Activated CD4-positive, alpha-beta T cell treated with anti-CD3 and anti-CD28 coated beads, Interleukin-2, Interleukin-6, amounts not matched to agents 100 ng/mL and 50 ng/mL, durations not matched to agents 16 hours and 8 hours (primary cell): ENCODE measurements at places on chromosomes 11 and 22.

DNA sequence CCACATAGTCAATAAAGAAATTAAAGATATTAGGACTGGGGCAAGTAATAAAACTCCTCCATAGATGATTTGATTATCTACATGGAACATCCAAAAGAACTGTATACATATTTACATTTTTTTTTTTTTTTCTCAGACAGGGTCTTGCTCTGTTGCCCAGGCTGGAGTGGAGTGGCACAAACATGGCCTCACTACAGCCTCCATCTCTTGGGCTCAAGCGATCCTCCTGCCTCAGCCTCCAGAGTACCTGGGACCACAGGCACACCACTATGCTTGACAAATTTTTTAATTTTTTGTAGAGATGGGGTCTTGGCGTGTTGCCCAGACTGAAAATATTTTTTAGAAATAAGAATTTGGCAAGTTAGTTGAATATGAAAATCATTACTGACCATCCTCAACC is 24.7 kb downstream of the REXO2 start:
- DNase-seq: no peak

- peak; percentile 70 for DNase-seq
These were observed at the start of gene PGAP2 for GRCh38 chr11:3807909-3808860. TSS of gene PGAP2 (plus strand) at chr11:3808560. CDS start at chr11:3811260, 2,700 bp downstream.

GRCh38 chr11:93392867-93393266 is 62.3 kb downstream of the DEUP1 start:
- DNase-seq: no peak

GRCh38 chr11:62553080-62553838 is 6.7 kb upstream of the AHNAK start:
- DNase-seq: peak; percentile 67

- DNase-seq: no peak
These were observed 83.7 kb downstream of the IGLL1 start for GRCh38 chr22:23496445-23496833.

DNA sequence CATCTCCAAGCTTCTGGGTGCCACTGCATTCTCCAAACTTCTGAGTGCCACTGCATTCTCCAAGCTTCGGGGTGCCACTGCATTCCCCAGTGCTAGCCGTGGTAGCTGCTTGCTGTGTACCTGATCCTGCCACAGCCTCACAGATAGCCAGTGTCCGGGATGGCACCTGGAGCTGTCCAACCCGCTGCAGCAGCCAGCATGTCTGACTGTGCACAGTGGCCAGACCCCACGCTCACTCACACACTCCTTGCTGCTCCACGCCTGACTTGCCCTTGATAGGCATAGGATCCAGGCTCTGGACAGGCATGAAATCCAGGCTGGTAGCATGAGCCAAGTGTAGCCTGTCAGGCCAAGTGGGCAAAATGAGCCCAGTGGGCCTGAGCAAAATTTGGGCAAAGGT is 465.0 kb downstream of the GUCY1A2 start:
- DNase-seq: no peak

- no peak for DNase-seq
These were observed 140.3 kb upstream of the RAG2 start for GRCh38 chr11:36738292-36738861.

- no peak for DNase-seq
These were observed 66.6 kb upstream of the MPPED2 start for GRCh38 chr11:30652801-30653200.

DNA sequence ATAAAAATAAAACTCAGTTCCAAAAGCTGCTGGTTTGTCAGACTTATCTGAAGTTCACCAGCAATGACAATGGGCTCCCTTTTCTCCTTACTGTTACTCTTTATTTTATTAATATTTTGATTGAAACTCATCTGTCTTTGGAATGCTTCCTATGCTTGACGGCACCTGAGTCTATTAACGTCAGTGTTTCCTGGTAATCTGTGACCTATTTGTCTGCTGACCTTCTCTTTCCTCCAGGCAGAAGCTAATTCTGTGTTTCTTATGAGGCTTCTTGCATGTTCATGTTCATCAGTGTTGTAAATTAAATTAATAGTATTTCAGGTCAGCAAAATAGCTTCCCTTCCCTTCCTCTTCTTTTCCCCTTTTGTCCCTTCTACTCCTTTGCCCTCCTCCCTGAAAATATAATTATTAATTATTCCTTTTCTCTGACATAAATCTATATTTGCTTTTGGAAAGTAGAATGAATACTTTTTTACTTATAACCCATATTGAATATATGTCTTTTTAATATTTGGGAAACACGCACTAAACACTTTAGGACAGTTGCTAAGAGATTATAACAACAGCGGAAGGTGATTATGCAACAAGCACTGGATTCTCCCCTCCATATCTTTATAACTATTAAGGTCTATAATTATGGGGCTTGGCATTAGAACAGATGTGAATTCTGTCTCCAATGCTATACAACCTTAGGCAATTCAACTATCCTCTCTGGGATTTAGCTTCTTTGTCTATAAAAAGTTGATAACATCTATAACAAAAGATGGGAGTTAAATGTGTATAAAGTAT is 32.1 kb upstream of the PCF11 start:
- no peak for DNase-seq

DNA sequence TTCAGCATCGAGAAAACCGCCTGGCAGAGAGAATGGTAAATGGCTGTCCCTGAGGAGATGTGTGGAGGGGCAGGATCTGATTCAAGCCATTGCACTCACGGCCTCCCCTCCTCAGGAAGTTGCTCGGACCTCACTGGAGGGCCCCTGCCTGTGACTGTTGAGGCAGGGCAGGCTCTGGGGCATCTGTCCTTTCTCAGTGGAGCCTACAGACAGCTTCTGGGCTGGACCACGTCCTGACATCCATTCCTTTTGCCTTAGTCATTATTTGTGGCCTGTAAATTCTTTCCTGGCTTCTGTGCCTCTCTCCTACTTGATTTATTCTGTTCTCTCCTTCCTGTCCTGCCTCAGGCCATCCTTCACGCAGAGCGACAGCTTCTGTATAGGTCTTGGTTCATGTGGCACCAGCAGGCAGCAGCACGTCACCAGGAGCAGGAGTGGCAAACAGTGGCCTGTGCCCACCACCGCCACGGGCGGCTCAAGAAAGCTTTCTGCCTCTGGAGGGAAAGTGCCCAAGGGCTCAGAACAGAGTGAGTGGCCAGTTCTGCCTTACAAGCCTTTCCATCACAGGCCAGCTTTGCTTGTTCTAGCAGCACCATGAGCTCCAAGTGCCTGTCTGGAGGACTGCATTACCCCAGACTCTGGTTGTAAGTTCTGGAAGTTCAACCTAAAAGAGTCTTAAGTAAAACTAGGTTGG is 59.6 kb downstream of the PISD start:
- no peak for DNase-seq

DNA sequence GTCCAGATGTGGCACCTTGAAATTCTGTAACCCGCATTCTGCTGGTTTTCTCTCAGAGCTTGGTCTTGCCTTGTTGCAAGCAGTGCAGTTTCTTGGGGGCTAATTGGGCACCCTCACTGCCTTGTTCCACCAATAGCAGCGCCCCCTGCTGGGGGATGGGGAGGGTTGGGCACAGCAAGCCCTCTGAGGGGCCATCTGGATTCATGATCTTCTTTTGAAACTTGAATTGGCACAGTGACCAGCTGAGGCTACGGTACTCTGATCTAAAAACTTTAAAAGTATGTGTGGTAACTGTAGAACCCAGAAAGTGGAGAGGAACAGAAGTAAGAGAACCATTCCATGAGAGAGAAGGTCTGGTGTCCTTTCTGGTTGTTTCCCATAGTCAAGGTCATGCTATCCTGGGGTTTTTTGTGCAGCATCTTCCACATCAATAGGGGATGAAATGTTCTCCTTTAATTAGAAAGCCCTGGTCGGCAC is 64.2 kb downstream of the MED15 start:
- DNase-seq: peak; percentile 74

- no peak for DNase-seq
These were observed 810.7 kb downstream of the BRD1 start for GRCh38 chr22:49016909-49017481.

- DNase-seq: no peak
These were observed 29.7 kb upstream of the CAVIN3 start for GRCh38 chr11:6350043-6350442.

DNA sequence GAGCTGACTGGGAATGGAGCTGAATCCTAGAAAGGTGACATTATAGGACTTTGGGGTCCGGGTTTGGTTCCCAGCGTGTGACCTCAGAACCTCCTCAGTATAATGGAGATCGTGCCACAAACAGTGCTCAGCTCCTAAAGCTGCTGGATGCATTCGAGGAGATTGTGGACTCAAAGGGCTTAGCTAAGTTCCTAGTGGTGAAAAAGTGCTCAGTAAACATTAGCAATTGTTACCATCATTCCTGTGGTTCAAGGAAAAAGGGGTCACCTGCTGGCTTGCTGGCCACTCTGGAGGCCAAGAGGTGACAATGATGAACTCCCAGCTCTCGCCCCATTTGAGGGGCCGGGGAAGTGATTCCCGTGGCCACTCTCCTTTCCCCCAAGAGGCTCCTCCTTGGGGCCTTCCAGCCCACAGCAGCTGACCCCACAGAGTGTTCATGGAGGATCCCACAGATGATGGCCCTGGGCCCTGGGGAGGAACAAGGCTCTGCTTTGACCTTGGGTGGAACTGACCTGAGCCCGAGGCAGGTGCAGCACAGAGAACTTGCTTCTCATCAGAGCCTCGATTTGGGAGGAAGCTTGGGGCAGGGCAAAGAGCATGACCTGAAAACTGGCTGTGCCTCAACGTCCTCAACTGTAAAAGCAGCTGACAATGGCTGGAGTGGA is 40.1 kb downstream of the TRIM29 start:
- no peak for DNase-seq

DNA sequence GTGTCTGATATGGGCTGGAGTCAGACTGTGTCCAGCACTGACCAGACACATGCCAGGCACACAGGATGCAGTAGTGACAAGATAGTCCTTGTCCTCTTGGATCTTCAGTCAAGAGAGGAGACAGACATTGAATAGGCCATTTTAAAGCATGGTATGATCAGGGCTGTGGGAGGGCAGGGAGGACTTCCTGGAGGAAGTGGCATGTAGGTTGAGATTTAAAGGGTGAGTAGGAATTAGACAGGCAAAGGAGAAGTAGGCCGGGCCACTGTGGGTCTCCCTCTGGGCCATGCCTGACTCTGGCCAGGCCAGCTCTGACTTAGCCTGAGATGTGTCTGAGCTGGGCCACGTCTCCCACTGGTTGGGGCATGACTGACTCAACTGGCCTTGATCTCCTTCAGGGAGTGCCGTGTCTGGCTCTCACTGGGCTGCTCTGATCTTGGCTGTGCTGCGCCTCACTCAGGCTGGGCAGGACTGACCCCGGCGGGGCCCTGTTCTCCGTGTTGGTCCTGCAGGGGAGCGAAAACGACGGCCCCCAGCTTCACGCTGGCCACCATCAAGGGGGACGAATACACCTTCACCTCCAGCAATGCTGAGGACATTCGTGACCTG is 71.2 kb downstream of the MYO7A start:
- DNase-seq: no peak

DNA sequence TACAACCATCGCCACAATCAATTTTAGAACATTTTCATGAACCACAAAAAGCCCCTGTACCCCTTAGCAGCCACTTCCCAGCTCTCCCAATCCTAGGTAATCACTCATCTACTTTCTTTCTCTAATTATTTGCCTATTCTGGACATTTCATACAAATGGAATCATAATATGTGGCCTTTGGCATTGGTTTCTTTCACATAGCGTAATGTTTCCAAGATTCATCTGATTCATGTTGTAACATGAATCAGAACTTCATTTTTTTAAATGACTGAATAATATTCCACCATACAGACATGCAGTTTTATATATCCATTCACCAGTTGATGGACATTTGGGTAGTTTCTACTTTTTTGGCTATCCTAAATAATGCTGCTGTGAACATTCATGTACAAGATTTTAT is 56.2 kb upstream of the RCN1 start:
- no peak for DNase-seq
